ENCODE measurements at places on chromosomes 4 and X.

- no peak for DNase-seq
Measured at GRCh38 chrX:25175743-25176142, 160.0 kb upstream of the ARX start.

DNA sequence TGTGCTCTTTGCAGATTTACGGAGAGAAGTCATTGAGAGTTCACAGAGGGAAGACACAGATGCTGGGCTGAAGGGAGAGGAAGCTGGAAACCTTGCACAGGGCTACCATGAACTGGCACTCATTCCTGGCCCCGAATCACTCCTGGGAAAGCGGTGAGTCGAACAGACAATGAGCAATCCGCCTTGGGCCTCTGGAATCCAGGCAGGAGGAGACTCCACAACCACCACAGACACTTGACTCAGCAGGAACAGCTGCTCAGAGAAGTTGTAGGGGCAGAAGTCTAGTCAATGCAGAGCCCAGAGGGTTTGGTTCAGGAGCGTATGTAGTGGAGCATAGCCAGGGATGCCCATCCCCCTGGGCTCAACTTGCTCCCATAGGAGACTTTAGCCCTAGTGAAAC, 62.8 kb upstream of the GRIA3 start:
- no peak for DNase-seq

GRCh38 chrX:34849371-34849770, 93.2 kb upstream of the FAM47B start:
- no peak for DNase-seq

DNA sequence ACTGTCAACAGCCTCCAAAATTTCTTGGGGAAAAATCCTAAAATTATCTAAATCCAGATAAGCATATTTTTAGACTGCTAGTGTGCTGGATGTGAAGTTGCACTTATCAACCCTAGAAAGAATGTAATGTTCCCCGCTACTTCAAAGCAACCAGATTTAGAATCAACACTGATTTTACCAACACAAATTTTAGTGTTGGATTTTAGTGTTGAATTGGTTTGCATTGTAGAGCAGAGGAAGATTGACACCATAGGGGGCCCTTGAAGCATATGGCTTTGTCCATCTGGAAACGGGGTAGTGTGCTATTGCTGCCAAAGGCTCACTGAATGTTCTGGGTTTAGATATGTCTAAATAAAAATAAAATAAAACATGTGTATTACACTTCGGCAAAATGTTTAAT, 126.3 kb upstream of the EMCN start:
- no peak for DNase-seq

- DNase-seq, result no peak
Measured at GRCh38 chr4:147040874-147041273, 95.2 kb upstream of the TTC29 start.

- no peak for DNase-seq
Measured at GRCh38 chr4:10335050-10335449, 122.2 kb downstream of the ZNF518B start.

DNA sequence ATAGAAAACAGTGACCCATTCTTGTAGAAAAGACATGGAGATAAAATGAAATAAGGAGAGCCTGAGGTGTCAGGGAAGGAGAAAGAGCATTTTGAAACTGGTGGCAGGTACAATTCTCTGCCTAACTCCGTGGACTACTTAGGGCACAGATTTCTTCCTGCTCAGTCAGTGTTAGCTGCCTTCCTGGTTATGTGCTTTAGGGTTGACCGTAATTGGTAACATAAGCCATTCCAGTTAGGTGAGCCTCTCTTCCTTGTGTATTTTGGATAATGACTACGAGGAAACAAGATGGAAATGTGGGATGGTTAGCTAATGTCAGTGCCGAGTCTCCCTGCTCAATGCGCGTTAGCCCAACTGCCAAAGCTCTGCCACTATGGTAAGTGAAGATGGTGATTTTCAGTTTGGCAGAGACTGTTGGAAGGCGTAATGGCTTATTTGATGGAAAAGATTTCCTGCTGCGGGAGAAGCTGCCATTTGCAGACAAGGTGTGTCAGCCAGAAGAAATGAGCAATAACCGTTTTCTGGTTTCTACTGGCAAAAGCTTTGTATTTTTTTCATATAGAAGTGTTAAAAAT, 174.1 kb downstream of the CBR4 start:
- DNase-seq, result no peak

DNA sequence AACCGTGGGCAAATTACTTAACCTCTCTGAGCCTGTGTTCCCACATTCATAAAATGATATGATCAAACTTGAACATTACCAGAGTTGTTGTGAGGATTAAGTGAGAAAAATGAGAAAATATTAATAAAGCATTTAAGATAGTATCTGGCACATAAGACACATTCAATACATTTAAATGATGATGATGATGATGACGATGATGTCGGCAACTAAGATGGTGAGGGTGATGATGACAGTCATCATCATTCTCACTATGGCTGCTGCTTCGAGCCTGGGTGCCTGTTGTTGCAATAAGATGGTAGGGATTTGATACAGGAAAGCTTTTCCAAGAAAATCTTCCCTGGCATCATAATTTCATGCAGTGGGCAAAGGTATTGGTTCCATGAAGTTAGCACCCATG, 11.1 kb downstream of the TMEM164 start:
- DNase-seq, result no peak

GRCh38 chr4:80335554-80336358, at the start of gene CFAP299:
TSS of gene CFAP299 (plus strand) at chr4:80335730.
- peak; percentile 67 for DNase-seq

DNA sequence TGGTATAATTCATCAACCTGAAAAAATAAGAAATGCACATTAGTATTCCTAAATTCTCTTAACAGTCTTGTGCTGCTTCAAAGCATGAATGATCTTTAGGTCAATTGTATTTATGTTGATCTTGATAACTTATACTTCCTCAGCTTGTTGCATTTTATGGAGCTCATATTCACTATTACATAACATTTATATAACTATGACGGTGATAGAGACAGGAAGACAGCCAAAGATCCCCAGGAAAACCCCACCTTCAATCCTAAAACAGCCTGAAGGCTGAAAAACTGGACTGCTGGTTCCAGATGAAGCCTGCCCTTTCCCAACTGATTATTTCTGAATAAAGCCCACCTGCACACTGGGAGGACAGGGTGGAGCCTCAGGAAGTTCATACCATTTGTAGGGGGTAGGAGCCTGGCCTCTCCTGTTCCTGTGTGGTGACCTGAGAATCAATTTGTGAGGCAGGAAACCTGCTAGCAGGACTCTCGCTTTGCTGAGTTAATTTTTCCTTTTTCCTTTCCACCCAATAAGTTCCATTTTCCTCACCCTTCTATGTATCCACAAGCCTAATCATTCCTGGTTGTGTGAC, 30.5 kb downstream of the MAGEC1 start:
- DNase-seq, result no peak

- DNase-seq, result no peak
Measured at GRCh38 chrX:114101081-114101480, 482.8 kb upstream of the HTR2C start.

DNA sequence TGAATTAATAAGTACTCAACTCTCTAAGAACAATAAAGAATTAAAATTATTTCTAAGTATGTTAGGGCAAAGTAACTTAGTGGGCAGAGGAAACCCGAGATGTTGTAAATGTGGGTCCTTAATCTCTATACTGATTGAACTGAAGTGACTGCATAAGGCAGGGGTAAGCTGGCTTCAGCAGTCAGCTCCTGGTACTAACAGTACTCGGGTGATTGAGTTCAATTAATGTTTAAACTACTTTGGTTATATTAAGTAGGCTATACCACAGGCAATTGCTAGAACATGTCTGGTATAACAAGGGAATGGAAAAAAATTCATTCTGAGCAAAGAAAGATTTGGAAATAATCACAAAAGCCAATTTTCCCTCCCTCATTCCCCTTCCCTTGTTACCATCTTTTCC, 90.7 kb downstream of the LNX1 start:
- no peak for DNase-seq

- no peak for DNase-seq
Measured at GRCh38 chr4:1910643-1911042, 39.5 kb downstream of the NSD2 start.

- DNase-seq, result no peak
Measured at GRCh38 chrX:5632887-5633286, 595.8 kb downstream of the NLGN4X start.

- DNase-seq, result no peak
Measured at GRCh38 chr4:142331646-142332045, 514.5 kb downstream of the INPP4B start.

DNA sequence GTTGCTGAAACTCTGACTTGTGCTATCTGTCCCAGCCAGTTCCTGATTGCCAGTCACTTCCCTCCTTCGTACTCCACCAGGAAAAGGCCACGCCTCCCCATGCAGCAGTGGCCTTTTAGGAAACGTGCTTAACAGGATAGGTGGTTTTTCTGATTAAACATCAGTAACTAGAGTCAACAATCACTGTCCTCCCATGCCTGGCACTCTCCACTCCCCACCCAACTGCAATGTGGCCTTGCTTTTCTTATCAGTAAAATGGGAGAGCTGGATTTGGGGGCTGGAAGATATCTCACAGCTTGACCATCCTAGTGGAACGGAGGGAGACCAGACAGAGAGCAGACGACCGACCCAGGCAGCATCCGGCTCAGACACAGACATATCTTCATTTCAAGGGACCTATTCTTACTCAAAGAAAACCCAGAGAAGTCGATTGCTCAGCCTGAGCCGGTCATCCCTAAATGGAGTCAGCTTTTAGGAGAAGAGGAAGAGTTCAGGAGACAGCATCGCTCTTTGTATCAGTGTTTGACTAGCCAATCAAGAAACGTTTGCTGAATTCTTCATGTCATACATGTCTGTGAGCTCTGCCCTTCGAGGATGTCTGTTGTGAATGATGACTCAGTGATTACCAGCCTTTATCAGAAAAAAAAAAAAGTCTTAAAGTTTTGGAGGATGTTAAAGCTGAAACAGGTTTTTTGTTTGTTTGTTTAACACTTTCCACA, 12.7 kb upstream of the UBA6 start:
- no peak for DNase-seq

GRCh38 chr4:61799794-61800193, 599.7 kb downstream of the ADGRL3 start:
- no peak for DNase-seq

GRCh38 chr4:105399532-105400161, 74.2 kb downstream of the PPA2 start:
- no peak for DNase-seq

GRCh38 chr4:102439812-102440211, 61.3 kb upstream of the NFKB1 start:
- no peak for DNase-seq

DNA sequence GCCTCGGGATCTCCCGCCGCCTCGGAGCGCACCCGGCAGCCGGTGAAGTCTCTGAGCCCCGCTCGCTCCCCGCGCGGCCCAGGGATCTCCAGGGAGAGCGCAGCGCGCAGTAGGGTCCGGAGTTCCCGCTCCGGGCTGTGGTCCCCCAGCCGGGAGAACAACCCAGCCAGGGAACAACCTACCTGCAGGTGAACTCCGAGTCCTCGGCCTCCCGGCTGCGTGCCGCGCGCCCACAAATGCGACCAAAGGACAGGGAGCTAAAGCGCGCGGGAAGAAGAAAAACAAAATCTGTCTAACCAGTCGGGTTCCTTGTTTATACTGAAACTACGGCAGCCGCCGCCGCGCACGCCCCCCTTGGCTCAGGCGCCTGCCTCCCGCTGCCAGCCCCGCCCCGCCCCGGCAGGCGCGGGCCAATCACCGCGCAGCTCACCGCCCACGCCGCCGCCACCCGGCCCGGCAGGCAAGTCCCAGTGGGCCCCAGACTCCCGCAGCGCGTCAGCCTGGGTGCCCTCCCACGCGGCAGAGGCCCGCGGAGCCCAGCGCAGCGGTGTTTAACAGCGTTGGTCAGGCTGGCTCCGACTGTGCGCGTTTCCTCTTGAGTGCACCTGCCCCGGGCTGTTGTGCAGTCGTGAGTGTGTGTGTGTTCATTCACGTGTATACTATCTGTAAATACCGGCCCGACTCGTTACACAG, at the start of gene RASGEF1B:
TSS of gene RASGEF1B (minus strand) at position 320 of the 693 bp plus-strand sequence. CDS start 12,399 bp downstream, outside the sequence.
- DNase-seq, result peak; percentile 91

DNA sequence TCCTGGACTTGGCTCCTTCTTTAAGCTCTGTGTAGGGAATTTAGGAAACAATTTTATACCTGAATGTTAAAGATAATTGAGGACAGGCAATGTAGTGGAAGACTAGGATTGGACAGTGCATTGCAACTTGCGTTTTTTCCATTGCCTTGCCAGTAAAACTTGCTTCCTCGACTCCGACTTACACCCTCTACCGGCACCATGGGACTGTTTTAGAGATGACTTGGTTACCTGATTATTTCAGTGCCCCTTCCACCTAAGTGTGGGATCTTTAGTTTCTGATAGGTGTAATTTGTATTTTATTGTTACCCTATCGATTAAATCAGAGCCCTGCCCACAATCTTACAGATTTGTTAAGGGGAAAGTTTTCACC, 1.2 kb downstream of the PRPS1 start:
- DNase-seq, result peak; percentile 30

DNA sequence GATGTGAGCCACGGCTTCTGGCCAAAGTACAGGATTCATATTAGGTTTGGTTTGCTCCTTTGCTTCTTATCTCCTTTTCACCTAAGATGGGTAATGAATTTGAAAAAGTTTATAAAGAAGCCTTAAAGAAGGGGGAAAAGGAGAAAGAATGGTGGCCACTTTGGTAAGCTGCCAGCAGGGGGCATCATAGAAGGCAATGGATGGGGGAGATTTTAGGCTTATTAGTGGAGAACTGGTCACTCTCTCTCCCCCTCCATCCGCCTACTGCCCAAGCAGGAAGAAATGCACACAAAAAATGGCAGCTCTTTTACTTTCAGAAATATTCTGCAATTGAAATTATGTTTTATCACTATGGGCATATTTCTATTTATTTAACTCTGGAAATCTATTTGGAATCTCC, 32.0 kb downstream of the SPARCL1 start:
- no peak for DNase-seq

- no peak for DNase-seq
Measured at GRCh38 chrX:84747516-84747915, 245.3 kb upstream of the HDX start.

DNA sequence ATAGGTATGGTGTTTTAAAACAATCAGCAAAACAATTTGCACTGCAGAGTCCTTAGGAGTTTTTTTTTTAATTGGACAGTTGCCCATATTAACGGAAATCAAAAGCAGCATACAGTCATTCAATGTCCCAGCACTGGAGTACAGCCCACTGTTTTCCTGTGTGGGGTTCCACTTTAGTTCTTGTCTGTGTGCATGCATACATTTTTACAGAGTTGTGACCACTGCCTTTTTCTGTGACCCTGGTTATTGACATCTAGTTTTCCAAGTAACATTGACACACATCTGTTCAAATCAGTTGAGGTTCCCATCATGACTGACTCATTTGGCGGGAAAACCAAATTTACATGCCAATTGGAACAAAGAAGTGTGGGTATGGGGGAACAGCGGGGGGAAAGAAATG, 83.3 kb downstream of the HPRT1 start:
- no peak for DNase-seq

GRCh38 chr4:14392378-14392777, 609.9 kb upstream of the CPEB2 start:
- DNase-seq, result no peak

DNA sequence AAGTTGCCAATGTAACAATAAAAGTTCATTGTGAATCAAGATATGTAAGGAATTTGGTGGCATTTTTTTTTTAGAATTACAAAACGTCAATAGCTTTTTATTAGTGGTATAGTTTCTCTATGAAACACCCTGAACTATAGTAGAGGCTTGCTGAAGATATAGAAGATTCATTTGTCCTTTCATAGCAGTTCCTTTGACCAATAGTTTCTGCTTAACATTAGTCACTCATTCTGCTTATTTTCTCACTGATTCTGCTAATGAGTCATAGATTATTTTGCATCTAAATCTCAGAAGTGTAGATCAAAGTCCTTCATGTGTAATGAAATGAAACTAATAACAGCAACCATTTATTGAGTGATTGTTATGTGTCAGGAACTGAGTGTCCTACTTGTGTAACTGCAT, 205.0 kb upstream of the TET2 start:
- DNase-seq, result no peak

GRCh38 chr4:88158038-88158488, 376 bp downstream of the ABCG2 start:
- DNase-seq, result no peak
